Suppressor macrophage (primary cell): ENCODE measurements at places on chromosomes 1 and 21.

- no peak for DNase-seq
Observed at GRCh38 chr1:244231572-244232315, 180.7 kb downstream of the ZBTB18 start.

DNA sequence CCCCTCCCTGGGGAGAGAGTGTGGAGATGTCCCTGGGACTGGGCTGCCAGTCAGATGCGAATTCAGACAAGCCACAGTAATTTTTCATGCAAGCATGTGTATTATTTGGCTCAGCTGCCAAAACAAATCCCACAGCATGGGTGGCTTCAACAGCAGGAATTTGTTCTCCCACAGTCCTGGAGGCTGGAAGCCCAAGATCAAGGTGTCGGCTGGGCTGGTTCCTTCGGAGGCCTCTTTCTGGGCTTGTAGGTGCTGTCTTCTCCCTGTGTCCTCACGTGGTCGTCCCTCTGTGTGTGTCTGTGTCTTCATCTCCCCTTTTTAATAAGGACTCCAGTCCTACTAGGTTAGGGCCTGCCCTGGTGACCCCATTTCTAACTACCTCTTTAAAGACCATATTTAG, 91.9 kb upstream of the ACTRT2 start:
- DNase-seq: no peak

GRCh38 chr1:6423321-6423999, 1.1 kb upstream of the ESPN start:
- DNase-seq: peak; percentile 38

- no peak for DNase-seq
Observed at GRCh38 chr1:94273111-94273510, 35.7 kb upstream of the ARHGAP29 start.

DNA sequence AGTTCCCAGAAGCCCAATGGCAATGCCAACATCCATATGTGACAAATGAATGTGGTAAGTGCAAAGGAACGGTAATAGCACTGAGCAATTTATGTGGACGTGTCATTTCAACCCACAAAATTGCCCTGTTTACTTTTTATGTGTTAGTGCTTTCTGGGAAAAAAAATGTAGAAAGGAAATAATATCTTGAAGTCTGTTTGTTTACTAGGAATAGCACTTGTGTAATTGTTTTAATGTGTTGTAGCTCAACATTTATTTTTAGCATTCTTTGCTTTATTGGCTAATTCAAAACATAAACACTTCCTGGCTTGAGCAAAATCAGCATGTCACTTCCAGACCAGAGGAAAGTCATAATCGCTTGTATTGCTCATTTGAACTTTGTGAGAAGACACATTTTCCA, 224.8 kb upstream of the KCNK2 start:
- no peak for DNase-seq

GRCh38 chr1:207020709-207021107, 11.8 kb downstream of the C1orf116 start:
- DNase-seq: peak; percentile 54

DNA sequence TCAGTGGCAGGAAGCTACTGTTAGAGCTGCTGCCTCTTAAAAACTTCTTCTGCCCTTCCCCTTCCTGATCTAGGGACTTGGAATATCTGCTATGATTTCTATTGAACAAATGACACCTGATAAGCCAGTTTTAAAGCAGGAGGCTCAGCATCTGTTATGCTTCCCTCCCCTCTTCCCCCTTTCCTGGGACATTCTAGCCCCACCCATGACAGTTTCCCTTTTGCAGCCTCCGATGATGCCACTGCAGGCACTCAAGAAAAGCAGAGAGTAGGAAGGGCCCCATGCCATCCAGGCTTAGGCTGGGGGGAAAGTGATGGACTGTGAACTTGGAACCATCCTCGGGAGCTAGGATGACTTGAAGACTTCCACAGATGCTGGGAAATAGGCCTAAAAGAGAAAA, 15.1 kb upstream of the EPB41 start:
- DNase-seq: peak; percentile 21

- no peak for DNase-seq
Observed at GRCh38 chr1:165364568-165365133, 8.1 kb upstream of the LMX1A start.

DNA sequence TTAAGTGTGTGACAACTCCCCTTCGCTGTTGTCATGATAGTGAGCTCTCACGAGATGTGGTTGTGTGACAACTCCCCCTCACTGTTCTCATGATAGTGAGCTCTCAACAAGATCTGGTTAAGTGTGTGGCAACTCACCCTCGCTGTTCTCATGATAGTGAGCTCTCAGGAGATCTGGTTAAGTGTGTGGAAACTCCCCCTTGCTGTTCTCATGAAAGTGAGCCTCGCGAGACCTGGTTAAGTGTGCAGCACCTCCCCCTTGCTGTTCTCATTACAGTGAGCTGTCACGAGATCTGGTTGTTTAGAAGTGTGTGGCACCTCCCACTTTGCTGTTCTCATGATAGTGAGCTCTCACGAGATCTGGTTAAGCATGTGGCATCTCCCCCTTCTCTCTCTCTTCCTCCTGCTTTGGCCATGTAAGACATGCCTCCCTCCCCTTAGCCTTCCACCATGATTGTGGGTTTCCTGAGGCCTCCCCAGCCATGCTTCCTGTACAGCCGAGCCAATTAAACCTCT, 25.1 kb upstream of the LSS start:
- DNase-seq: peak; percentile 27

DNA sequence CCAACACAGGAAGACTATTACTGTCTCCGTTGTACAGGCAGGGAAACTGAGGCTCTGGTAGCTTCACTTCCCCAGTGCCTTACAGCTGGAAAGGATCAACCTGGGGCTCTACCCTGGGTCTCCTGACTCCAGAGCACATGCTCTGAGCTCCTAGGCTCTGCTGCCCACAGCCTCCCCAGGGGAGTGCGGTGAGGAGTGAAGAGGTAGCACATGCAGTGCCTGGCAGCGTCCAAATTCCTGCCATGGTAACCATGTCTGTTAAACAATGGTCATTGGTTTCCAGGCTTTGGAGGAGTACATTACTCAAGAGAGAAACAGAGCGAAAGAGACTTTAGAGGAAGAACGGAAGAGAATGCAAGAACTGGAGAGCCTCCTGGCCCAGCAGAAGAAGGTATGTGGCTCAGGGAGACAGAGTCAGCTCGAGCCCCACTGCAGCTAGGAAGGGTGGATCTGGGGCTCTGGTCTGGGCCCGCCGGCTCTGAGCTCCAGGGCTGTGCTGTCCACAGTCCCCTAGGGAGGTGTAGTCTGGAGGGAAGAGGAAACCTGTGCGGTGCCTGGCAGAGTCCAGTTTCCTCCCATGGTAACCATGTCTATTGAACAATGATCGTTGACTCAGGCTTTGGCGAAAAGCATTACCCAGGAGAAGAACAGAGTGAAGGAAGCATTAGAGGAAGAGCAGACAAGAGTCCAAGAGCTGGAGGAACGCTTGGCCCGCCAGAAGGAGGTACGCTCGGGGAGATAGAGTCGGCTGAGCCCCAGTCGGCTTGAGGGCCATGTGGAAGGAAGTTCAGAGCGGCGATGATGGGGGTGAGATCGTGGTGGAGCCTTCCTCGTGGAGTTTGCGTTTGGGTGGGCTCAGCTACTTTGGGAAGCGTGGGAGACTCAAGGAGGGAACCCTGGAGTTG, 64.6 kb upstream of the EFHD2 start:
- DNase-seq: no peak
